ENCODE measurements at places on chromosomes 2 and 18.

DNA sequence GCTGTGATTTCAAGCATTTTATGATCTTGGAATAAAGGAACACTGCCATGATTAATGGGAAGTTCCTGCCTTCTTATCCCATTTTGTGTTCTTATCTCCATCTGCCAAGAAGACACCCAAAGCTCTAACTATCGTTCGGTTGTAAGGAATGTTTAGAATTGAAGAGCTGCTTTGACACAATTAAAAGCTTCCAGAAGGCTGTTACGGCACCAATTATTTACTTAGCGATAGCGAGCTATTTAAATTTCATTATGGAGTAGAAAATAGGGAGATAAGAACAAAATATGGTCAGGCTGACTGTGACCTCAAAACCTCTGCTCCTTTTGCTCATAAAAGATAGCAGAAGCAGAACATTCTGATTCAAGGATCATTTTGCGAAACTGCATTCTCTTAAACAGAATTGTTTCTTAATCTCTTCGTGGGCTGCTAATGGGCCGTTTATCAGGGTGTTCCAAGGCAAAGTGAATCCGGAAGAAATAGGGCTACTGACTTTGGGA lies 101.6 kb downstream of the SLC4A3 start:
- DNase-seq, result no peak

GRCh38 chr2:35080231-35080910 lies 1275.2 kb upstream of the CRIM1 start:
- peak; percentile 51 for DNase-seq

GRCh38 chr18:3177902-3178687 lies 41.7 kb downstream of the MYOM1 start:
- DNase-seq, result no peak

DNA sequence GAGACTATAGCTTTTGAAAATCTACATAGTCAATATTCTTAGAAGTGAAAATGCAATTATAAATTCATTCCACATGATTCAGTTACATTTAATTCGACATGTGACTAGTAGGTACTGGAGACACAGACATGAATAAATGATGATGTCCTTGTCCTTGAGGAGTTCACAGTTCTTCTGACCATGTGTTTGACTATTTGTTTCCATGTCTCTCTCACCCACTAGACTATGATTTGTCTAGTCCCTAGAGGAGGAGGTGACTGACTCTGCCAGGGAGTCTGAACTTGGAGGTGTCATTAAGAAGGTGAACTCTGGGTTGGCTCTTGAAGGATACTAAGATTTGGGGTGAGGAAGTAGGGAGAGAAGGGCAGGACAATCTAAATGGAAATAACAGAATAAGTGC lies 20.7 kb upstream of the UGP2 start:
- DNase-seq, result no peak

DNA sequence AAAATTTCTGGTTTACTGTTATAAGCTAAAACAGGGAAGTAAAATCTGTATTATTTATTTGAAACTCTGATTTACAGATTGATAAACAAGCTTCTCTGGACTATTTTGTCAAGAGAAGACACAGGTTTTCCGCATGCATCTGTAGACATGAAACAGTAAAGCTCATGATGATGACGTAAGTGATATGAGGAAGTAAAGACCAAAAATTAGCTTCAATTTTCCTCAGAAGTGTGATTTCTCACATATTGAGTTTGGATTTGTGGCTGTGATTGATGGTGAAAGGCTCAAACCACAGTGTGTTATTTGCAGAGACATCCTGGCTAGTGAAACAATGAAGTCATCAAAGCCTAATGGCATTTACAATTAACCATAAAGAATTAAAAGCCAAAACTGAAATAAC lies 12.6 kb upstream of the LONRF2 start:
- DNase-seq, result no peak

- peak; percentile 16 for DNase-seq
Observed at GRCh38 chr18:66646609-66647008, 42.7 kb upstream of the CDH19 start.

DNA sequence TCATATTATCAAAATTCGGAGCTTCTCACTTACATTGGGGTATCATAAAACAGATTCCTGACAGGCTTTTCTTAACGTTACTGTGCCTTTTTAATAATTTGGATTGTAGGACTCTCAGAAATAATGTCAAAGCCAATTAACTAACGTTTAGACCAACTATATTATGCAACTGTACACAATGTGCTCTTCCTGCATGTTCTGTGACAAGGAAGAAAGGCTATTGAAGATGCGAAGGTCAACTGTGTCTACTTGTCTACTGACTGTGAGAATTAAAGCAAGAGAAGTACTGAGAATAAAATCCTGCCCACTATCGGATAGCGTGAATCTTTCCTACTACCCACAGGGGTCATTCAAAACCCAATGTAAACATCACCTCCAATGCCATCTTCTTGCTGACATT lies 393.0 kb downstream of the NBAS start:
- no peak for DNase-seq

- no peak for DNase-seq
Observed at GRCh38 chr2:64226611-64227010, 82.4 kb upstream of the PELI1 start.

- DNase-seq, result peak; percentile 80
Observed at GRCh38 chr2:14420851-14421250, 211.7 kb upstream of the LRATD1 start.

- peak; percentile 19 for DNase-seq
Observed at GRCh38 chr2:106885971-106886915, at the start of gene ST6GAL2. ST6GAL2 (minus strand) TSS chr2:106886167; CDS start chr2:106843977, 42,190 bp downstream.

DNA sequence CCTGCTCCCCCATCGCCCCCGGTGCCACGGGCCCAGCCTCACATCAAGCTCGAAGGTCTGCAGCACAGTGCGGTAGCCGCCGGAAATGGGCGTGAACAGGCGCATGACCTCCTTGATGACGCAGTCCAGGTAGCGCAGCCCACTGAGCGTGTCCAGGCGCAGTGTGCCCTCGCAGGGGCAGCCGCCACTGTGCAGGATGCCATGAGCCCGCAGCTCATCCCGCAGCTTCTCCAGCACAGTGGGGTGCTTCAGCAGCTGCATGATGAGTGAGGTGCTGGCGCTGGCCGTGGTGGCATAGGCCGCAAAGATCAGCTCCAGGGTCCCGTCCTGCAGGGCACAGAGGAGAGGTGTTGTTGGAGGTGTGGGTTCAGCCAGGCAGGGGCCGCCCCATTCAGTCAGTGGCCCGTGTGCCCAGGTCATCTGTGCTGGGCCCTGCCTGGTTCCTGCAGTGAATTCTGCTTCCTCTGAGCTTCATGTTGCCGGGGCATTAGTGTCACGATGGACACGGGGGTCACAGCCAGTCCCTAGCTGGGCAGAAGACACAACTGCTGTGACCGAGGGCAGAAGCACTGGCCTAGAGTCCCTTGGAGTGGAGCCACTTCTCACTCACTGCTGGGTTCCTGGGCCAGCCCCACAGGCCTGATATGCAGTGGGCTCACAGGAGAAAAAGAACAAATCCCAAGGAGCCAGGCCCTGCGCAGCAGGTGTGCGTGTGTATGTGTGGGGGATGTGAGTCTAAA lies 14.5 kb downstream of the CYP26B1 start:
- DNase-seq, result no peak

- DNase-seq, result no peak
Observed at GRCh38 chr2:229343661-229344060, 72.6 kb upstream of the PID1 start.

- DNase-seq, result no peak
Observed at GRCh38 chr2:105052773-105053172, 14.9 kb downstream of the MRPS9 start.

- no peak for DNase-seq
Observed at GRCh38 chr18:60060026-60060425, 160.2 kb downstream of the PMAIP1 start.

GRCh38 chr2:108810993-108811957 lies 24.7 kb downstream of the CCDC138 start:
- DNase-seq, result no peak

GRCh38 chr18:12726331-12726730 lies 23.5 kb downstream of the PSMG2 start:
- no peak for DNase-seq

DNA sequence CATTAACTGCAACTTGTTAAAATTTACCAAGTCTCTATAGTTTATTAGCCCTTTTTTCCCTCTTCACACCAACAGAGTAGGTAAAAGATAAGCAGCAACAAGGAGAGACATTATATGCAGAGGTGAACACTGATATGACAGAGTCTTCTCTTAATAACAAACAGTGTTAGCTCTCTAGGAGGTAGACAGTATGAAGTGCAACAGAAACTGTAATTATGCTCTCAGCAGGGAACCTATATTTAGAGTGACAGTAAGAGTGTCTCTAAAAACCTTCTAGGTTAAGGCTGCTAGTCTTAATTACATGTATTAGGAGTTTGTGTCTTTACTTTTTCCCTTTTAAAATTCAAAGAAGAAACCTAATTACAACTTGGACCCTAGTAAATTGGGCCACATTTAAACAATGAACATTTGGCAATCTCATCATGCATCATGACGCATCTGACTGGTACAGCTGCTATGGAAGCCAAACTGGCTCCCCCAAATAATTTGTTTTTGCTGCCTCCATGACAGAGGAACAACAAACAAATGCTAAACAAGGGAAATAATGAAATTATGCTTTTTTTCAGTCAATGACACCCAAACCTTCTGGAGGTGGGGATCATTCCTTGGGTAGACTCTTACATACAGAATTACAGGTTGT lies 69.9 kb upstream of the MMADHC start:
- no peak for DNase-seq

DNA sequence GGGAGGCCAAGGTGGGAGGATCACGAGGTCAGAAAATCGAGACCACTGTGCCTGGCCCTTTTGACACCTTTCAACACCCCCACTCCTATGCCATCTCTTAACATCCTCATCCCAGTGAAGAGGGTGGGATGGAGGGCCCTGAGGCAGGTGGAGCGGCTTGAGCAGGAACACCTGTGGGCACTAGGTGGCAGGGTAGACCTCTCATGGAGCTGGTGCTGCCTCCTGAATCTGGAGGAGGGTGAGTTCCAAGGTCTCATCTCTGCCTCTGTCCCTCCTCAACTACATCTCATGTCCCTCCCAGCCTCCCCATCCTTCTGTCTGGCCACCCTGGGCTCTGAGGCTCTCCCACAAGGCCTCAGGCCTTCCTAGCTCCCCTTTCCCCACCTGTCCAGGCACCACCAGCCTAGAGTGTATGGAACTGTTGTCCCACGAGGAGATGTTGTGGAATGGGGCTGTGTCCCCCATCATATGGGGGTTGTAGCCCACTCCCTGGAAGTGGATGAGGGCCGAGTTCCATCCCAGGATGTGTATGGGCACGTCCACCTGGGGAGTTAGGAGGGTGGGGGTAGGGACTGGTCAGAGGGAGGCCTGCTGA lies 17.0 kb upstream of the CRYBA2 start:
- no peak for DNase-seq

- DNase-seq, result peak; percentile 57
Observed at GRCh38 chr2:67565761-67566160, 168.6 kb downstream of the ETAA1 start.

DNA sequence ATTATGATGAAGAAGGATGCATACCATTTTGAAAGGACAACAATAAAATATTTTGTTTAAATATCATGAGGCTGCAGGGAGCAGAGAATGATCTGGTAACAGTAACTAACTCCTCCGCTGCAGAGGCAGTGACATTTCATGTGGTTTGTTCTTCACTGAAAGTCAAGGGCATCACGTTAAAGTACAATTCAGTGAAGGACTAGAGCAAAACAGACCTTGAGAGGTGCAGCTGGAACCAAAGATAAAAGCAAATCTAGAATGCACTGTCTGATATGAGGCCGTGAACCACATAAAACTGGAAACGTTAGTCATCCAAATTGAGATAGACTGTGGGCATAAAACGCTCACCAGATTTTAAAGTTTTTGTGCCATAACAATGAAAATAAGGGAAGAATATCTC lies 522.9 kb upstream of the TNP1 start:
- DNase-seq, result no peak

GRCh38 chr2:64767670-64768468 lies 114.2 kb upstream of the SERTAD2 start:
- DNase-seq, result peak; percentile 96

DNA sequence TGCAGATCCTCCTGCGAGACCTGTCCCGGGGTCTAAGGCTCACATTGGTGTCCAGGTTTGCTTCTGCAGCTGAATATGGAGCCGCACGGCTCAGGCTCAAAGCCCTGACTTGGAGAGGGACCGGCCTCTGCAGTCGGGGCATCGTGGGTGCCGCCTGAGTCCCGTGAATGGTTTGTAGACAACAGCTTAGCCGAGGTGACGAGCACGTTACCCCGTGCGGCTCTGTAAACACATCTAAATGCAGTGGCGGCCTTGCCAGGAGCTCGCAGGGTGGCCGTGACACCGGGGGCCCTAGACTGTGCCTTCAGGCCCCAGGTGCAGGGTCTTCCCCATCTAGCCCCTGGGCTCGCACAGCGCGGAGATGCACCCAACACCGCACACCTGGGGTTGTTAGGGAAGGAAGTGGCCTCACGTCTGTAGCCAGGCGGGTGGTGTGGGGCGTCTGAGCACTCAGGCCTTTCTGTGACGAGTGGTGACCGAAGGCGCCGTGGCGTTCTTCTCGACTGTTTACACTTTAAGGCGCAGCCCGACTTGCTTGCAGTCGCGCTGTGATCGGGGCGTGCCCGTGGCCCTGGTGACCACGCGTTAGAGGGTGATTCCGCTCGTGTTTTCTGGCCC lies 91.6 kb downstream of the NFATC1 start:
- DNase-seq, result no peak

GRCh38 chr2:240589375-240589774 lies 2.8 kb downstream of the CAPN10 start:
- no peak for DNase-seq

GRCh38 chr2:164824872-164825271 lies 16.8 kb downstream of the COBLL1 start:
- no peak for DNase-seq

GRCh38 chr2:41940060-41940744 lies 107.6 kb upstream of the PKDCC start:
- DNase-seq, result no peak

GRCh38 chr2:144325086-144325485 lies 194.8 kb downstream of the ZEB2 start:
- DNase-seq, result peak; percentile 15

DNA sequence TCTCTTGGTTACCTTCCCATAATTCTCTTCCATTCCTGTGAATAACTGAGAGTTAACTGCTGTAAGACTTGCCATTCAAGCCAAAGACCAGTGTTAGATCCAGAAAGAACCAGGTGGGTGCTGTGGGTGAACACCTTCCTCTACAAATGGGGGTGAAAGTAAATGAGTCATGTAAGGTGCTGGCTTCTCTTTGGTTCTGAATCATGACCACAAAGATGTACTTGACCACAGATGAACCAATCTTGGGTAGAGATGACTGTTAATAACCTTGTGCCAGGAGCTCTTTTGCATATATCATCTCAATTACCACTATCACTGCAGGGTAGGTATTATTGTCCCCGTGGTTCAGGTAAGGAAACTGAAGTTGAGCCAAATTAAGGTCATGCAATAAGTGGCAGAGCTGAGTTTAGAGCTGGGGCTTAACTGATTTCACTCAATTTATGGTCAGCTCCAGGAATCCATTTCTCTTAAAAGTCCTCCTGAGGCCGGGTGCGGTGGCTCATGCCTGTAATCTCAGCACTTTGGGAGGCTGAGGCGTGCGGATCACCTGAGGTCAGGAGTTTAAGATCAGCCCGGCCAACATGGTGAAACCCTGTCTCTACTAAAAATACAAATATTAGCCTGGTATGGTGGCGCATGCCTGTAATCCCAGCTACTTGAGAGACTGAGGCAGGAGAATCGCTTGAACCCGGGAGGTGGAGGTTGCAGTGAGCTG lies 244.9 kb upstream of the CXCR4 start:
- DNase-seq, result no peak

- peak; percentile 66 for DNase-seq
Observed at GRCh38 chr18:8988260-8988871, 114.1 kb upstream of the NDUFV2 start.
